NCI-H345 (cell line): ENCODE measurements at places on chromosomes 4 and X.

DNA sequence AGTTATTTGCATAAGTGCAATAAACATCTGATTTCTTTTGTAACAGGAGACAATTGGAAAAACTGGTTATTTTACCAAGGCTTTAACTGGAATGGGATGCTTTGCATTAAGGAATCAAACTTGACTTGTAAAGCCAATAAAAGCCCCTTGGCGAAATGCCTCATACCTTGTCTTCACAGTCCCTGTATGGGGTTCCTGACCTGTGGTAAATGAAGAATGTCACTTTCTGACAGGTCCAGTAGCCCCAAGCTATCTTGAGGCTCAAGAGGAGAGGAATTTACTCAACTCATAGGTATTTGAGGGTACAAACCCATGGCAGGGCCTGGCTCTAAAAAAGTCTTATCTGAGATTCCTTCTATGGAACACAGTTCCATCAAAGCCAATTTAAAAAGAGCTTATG is 78.0 kb downstream of the ACOX3 start:
- DNase-seq, result no peak

- DNase-seq, result no peak
Measured at GRCh38 chrX:39327255-39327654, 526.0 kb downstream of the MID1IP1 start.

- no peak for DNase-seq
Measured at GRCh38 chrX:18861511-18861910, 122.4 kb downstream of the PHKA2 start.

GRCh38 chr4:43932448-43932847 is 516.2 kb downstream of the KCTD8 start:
- DNase-seq, result no peak

DNA sequence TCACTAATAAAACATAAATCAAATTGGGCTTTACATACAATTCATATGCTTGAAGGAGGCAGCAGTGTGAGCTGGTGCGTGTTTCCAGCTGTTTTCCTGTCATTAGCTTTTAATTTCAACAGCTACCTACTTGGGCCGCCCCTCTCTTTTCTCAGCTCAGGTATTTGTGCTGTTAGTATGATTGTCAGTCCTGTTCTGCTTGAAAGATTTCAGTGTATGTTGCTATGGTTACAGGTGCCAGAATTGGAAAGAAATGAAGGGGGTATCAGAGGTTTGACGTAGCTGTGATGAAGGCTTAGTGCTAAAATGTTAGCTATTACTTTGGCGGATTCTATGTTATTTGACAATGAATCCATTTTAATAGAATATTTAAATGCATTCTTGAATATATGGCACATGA is 440.3 kb downstream of the ZIC3 start:
- DNase-seq, result no peak

- peak; percentile 55 for DNase-seq
Measured at GRCh38 chr4:73257234-73257633, 1.4 kb downstream of the ANKRD17 start.

DNA sequence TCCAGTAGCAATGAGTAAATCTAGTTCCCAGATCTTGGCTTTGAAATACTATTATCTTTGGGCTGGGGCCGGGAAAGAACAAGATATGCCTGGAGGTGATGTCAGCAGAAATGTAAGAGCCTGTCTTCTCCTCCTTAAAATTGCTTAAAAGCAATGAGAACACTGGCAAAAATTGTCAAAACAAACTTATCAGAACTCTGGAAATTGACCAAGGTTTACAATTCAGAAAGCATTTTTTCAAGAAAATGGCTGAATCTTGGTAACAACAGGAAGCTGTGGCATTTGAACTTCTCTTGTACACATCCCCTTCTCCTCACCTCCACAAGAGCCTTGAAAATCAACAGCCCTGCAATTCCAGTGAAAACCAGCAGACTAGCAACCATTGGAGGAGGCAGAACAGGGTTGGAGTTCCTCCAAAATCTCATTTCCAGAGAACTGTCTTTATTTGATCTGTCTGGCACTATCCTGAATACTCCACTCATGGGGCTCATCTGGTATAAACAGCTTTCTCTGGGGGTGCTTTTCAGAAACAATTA is 13.5 kb downstream of the TIMP1 start:
- DNase-seq, result no peak

DNA sequence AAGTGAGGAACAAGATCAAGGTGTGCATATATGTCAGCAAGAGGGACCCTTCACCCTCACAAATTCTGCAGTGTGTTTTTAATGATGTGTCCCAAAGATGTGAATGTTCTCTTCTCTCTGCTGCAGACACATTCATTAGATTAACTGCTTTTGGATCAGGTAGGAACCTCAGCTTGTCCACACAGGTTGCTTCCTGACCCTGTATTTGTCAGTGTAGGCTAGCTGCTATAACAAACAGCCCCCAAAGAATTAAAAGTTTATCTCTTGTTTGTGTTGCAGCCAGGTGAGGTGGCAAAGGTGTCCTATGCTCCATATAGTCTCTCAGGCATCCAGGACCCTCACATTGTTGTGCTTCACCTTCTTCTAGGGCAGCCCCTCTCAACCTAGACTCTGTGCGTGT is 17.8 kb downstream of the XG start:
- DNase-seq, result no peak

DNA sequence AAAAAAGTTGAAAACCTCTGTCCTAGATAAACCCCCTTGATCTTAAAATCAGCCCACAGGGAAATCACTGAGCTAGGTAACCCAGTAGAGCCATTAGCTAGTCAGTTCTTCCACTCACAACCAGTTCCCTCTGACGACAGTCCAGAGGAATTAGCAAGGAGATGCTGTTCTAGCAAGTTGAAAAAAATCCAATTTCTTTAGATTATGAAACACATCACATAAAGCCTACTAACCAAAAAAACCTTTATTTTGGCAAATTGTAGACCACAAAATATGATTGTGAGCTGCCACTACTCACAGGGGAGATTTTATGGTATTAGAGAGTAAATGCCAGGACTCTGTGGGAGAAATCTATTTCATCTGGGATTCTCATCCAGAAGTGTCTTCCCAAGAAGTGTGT is 22.6 kb downstream of the ADAMTS3 start:
- DNase-seq, result no peak

DNA sequence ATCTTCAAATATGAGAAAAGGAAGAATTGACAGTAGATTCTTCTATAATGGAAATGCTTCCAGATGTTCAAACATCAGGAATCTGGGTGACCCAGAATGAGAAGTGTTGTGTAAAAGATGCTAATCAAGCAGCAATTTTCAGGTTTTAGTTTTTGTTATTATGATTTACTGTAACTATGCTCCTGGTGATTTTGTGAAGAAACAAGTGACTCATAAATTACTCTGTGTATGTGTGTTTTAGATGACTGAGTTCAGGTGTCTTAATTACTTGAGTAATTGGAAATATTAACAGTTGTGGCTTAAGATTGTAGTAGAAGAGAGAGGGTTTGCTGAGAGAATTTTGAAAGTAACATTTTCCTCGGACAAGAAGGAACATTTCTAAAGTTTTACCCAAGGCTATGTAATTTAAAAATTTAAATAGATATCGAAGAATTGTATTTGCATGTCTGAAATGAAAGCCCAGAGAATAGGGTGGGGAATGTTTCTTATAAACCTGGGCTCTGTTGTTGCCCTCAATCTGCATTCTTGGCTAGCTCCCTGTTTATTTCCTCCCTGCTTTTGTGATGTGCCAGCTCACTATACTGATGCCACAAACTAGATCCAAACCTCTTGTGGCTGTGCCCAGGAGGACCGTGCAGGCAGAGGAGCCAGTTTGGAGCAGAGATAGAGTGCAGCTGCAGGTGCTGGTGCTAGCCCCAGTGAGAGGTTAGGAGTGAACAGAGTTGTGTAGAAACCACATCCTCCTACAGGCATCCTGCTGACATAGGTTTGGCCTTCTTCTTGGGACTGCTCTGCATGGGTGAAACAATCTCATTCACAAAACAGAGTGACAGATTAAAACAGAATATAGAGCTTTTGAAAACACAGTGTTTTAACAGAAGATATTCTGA is 25.4 kb upstream of the TNIP3 start:
- no peak for DNase-seq

DNA sequence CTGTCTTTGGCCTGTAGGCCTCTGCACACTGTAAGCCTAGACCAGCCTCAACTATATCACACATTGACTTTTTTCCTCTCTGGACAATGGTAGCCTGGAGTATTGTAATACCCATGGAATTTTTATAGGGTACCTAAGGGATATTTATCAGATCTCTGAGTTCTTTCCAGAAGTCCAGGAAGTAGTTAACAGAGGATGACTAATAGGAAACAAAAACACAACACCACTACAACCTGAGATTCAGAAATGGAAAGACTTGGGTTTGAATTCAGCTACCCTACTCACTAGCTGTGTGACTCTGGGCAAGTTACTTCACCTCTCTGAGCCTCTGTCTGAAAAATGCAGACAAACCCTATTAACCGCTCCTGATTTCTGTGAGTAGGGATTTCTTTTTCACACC is 7.7 kb upstream of the STX18 start:
- DNase-seq, result no peak

GRCh38 chrX:100120956-100121355 is 289.1 kb downstream of the PCDH19 start:
- DNase-seq, result no peak

DNA sequence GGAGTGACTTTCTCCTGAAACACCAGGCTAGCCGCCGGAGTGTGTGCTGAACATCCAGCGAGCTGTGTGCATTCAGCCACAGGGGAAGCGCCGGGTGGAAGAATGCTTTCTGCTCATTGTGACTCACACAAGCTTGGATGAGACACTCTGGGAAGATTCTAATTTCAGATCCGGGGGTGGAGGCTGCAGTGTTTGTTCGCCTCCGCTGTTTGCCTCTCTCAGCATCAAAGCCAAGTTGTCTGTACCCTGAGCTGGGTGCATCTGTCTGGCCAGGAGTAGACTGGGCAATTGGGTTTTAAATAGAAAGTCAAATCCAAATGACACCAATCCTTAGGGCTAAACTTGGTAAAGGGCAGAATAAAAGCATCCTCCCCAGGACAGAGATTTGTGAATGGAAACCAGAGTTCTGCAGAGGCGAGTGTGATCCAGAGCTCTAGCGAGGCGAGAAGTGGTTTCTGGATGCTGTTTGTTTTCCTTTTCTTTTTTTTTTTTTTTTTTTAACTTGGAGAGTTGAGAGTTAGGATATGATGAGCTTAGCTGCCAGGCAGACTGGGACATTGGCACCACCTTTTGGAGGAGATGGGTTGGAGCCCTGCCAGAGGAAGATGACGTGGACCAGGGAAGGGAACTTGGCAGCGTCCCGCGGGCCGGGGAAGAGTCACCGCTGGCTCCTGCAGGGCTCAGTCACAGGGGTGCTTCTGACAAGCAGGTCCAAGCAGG is 196.0 kb upstream of the PSAPL1 start:
- DNase-seq, result peak; percentile 68

- DNase-seq, result no peak
Measured at GRCh38 chr4:182083671-182084410, 159.4 kb upstream of the TENM3 start.

DNA sequence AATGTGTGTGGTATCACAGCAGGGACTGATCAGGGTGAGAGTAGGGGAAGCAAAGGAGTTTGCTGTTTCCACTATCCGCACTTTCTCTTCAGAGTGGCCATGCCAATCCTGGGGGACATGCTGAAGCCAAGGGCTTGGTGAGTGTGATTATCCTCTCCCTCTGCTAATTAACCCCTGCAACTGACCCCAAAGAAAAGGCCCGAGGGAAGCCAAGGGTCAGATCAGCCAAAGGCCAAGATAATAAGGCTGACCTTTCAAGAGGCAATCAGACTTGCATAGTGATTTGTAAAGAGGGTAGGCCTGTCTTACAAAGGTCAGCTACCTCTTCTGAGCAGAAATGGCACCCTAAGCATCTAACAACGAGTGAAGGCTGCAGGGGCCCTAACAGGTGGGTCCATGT is 420.5 kb upstream of the CPEB2 start:
- DNase-seq, result no peak

- no peak for DNase-seq
Measured at GRCh38 chrX:44085209-44085608, 112.0 kb upstream of the NDP start.

DNA sequence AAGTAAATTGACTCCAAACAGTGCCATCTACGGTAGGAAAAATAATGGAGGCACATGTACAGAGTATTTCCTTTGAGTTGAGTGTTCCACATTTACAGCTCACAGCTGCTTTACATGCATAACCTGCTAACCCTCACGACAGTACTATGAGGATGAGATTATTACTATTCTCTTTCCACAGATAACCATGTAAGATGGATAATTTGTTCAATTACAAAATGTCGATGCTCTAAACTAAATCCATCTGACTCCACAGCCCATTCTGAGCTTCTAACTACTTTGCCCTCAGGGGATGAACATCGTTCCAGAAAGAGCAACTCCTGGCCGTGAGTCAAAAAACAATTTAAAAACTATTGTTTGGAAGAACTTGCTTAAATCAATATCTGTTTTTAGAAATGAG is 330.4 kb upstream of the NWD2 start:
- DNase-seq, result peak; percentile 23

DNA sequence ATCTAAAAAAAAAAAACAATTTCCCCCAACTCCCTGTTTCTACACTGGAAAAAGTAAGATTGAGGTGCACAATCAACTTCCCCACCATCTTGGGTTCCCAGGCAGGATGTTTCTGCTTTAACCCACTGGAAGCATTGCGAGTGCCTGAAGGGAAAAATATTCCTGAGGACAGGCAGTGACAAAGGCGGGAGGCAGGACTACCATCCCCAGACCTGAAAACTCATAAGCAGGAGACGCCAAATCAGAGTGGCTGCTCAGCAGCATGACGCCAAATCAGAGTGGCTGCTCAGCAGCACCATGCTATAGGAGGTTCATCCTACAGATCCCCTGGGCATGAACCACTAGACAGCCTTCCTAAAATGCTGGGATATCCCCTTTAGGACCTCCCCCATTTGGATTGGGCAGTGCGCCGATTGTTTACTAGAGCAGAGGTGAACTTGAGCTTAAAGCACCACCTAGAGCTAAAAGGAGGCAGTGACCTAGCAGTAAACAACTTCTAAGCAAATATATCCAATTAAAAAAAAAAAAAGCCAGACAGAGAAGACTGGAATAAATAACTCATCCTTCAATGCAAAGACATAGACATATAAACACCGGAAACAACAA is 35.0 kb upstream of the GK start:
- no peak for DNase-seq

- DNase-seq, result no peak
Measured at GRCh38 chr4:104500442-104500841, 5.7 kb upstream of the CXXC4 start.

GRCh38 chr4:92872604-92873003 is 568.8 kb downstream of the GRID2 start:
- DNase-seq, result no peak

DNA sequence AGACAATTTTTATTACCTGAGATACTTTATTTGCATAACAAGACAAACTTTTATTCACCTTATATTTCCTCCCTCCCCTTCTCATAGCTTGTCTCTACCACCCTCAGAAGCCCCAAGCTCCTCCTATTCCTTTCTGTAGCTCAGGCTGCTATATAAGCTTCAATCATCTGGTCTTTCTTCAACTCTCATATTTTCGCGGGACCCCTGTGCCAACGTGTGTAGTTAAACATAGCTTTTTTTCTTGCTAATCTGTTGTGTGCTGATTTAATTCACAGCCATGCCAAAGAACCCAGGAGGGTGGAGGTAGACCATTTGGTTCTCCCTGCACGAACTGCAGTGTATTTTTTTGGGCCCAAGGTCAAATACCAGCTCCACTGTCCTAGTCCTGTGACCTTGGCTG is 21.1 kb upstream of the CD38 start:
- no peak for DNase-seq
